Skeletal muscle cell (primary cell): ENCODE measurements at places on chromosomes 12 and 14.
A peak's percentile ranks its signal among the peaks of the same experiment; 100 is the strongest.

DNA sequence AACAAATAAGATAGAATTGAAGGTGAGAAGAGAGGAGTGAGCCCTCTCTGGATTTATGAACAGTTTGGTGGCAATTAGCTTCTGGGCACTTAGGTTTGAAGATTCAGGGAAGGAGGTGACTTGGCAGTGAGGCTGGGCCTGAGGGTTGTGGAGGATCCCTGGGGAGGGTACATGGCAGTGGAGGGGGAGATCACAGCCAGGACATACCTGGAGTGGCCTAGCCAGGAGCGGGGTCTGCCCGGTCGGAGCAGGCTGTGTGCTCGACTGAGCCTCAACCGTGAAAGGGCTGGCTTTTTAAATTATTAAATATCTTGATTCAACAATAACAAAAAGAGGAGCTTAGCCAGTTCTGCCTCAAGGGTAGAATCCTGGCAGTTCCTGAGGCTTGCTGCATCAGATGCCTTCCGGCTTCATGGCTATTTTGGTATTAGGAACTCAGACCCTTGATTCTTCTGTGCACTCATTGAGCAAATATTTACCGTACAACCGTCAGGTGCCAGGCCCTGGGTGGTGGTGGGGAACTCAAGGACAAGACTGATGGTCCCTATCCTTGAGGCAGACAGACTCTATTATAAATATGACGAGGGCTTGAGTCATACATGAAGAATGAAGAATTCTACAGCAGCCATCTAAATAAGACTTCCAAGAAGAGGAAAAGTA is 73.4 kb downstream of the SPTB start:
- peak; percentile 56 for DNase-seq

DNA sequence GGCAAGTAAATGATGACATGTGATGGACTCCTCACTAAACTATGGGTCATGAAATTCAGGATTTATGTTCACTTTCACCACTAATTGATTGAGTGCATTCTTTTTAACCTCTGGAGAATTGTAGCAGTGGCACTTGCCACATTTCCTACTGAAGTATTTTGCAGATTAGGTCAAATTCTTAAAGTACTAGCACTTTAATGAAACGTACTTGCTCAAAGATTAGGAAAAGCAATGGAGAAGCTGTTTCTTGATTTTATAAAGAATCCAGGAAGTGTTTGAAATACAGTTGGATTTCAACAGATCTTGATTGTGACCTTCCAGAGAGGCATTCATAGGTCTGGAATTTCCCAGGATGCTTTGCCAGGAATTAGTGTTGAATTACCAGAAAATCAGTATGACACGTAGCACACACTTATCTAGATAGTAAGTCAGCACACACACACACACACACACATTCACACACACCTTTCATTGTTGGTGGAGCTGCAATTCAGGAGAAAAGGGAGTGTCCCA is 162.6 kb downstream of the MYRFL start:
- DNase-seq: peak; percentile 92

DNA sequence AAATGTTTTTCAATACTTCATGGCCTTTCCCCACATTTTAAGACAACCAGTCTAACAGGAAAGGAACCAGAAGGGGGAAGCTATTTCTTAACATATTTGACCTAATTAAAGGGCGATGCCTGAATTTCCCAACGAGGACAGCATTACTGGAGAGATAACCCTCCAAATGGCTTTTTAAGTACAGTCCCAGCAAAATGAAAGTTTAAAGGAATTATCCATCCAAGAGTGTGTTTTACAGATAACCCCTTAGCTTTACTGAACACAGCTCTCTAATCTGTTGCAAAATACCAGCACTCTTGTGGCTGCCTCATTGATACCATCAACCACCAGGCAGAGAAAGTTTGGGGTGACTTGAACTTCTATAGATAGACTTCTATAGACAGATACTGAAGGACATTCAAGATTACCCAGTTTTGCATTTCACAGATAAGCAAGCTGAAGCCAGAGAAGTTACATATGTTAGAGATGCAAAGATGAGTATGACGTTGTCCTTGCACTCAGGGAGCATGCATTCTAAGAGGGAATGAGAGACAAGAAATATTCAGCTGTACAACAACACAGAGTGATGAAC is 41.3 kb upstream of the DUSP6 start:
- DNase-seq: no peak

DNA sequence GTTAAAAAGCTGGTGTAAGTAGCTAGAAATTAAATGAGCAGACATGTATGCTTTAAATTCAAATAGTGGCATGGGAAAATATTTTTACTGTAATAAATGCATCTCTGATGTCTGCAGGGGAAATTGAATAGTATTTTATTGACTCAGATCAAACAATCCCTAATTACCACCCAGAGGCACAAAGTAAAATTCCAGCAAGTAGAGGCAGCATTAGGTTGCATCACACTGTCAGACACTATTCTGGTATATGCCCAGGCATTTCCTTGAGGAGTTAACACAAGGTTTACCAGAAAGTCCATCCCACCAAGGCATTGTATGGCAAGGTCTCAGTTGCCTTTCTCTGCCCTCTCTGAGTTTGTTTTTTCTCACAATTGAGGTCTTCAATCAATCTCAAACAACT is 201.6 kb upstream of the KITLG start:
- DNase-seq: no peak

GRCh38 chr12:131700271-131700670 is 10.6 kb upstream of the SFSWAP start:
- DNase-seq: no peak

DNA sequence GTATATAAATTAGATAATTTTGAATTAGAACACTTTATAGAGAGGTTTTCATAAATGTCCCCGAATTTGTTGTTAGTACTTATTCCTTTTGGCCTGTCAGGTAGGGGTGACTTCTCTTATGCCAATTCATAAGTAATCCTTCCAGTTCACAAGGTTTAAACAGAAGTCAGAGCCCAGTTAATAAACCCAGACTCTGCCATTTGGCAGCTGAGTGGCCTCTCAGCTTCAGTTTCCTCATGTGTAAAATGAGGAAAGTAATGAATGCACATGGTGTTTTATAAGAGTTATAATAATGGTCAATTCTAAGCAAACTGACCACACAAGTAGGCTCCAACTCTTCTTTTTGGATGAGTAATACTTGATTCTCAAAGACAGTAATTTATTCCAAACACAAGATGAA is 10.3 kb downstream of the MTERF2 start:
- no peak for DNase-seq

- peak; percentile 20 for DNase-seq
Measured at GRCh38 chr12:113462117-113462774, 9.4 kb downstream of the LHX5 start.

GRCh38 chr12:88339254-88339949 is 197.3 kb downstream of the TMTC3 start:
- DNase-seq: peak; percentile 65

- no peak for DNase-seq
Measured at GRCh38 chr12:25020621-25021243, 71.8 kb upstream of the BCAT1 start.

GRCh38 chr12:47307680-47308399 is 228.1 kb upstream of the AMIGO2 start:
- peak; percentile 34 for DNase-seq
